Amygdala (tissue), 56 donors: ENCODE measurements at places on chromosomes 5 and 9.

GRCh38 chr5:77312413-77312812 lies 101.9 kb downstream of the PDE8B start:
- no peak for DNase-seq

DNA sequence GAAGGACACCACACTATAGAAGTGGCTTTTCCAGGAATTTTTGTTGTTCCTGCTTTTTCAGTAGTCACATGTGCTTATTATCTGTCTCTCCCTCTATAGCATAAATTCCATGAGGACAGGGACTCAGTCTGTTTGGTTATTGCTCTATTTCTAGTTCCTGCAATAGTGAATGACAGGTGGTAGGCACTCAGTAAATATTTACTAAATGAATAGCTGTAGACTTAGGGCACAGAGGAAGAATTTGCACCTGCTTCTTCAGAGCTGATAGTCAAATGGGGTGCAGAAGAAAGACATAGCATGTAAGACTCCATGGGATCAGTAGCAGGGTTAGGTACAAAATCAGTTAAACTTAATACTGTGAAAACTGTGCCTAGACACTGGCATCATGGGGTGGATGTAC lies 580.2 kb downstream of the CCDC171 start:
- DNase-seq = no peak

GRCh38 chr5:68411161-68411560 lies 195.6 kb downstream of the PIK3R1 start:
- DNase-seq = no peak

DNA sequence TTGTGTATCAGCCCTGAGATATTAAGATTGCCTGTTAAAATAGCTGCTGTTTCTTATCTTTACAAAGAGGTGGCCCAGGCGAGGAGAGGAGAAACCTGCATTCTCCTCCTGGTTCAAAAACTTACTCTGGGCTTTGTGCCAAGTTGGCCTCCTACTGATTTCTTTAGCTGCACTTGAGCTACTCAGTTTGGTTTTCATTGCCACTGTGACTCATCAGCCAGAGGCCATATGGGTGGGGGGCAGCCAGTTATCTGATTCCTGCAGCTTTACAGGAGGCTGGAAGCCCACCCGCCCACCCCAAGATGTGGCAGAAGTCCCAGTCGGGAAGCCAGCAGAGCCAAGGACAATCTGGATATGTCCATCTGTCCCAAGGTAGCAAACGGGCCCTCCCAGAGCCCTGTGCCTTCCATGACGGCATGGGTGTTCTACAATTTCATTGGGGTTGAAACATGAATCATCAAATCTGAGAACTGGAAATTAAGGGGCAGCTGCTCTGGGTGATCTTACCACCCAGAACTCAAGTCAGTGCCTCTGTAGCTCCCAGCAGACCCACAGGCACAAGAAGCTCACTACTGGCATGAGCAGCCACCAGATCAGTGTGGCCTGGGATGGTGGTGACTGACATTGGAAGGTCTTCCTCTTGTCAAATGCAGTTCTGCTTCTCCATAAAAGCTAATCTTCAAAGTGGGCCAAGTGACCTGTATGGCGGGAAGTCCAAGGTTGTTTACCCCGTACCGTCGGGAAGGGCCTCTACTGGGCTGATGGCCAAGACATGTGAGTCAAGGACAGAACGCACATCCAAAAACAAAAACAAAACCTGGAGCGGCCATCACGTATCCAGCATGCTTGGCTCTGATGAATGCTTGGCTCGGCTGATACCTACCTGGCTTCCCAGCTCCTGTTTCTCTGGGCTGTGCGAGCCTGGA lies 15.6 kb downstream of the FCN2 start:
- no peak for DNase-seq

GRCh38 chr5:154271936-154272514 lies 81.5 kb downstream of the GALNT10 start:
- DNase-seq = no peak

DNA sequence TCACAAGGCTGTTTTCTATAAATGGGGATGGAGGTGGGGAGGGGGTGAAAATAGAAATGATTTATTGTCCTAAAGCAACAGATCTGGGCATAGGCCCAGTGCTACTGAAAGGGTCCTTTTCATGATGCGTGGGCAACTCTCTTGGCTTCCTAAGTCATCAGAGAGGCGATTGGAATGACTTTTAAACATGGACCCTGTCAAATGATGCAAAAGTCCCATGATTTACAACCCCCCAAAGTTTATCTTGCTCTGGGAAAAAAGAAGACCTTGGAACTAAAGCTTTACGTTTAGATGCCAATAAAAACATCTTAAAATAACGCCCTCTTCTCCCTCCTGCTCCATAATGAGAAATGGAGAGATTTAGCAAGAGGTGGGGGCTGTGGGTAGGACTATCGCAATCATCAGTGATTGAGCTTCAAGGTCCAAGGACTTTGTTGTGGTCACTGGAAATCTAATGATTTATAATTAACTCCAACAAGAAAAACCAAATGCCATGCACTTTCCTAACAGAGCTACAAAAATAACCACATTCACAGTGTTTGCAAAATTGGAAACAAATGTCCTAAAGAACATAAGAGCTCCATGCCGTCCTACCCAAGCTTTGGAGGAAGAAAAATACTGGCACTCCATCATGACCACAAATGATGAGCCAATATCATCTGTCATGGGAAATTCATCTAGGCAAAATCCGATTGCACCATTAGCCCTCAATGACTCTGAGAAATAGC lies 167.5 kb upstream of the CLINT1 start:
- peak; percentile 26 for DNase-seq

GRCh38 chr5:169606279-169606678 lies 22.7 kb downstream of the SPDL1 start:
- no peak for DNase-seq

GRCh38 chr9:109451311-109452025 lies 46.6 kb downstream of the PTPN3 start:
- DNase-seq = no peak

GRCh38 chr5:97418462-97418861 lies 235.4 kb upstream of the RIOK2 start:
- DNase-seq = no peak

DNA sequence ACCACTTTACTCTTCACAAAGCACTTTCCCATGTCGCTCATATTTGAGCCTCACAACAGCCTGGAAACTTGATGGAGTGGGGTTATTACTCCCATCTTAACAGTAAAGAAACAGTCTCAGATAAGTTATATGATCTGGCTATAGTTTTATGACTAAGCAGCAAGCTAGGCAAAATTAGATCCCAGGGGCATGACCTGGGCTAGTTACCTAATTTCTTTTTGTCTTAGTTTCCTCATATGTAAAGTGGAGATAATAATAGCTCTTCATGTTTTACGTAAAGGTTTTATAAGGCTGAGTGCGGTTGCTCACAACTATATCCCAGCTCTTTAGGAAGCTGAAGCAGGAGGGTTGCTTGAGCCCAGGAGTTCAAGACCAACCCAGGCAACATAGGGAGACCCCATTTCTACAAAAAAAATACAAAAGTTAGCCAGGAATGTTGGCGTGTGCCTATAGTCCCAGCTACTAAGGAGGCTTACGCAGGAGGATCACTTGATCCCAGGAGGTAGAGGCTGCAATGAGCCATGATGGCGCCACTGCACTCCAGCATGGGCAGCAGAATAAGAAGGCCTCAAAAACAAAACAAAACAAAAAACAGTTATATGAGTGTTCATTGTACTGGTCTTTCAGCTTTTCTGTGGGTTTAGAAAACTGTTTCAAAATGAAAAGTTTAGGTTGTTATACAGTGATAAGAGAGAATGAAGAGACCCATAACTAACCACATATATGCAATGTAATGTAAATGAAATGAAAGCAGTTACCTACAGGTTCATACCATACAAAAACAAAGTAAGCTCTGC lies 6.5 kb upstream of the PLIN2 start:
- no peak for DNase-seq

DNA sequence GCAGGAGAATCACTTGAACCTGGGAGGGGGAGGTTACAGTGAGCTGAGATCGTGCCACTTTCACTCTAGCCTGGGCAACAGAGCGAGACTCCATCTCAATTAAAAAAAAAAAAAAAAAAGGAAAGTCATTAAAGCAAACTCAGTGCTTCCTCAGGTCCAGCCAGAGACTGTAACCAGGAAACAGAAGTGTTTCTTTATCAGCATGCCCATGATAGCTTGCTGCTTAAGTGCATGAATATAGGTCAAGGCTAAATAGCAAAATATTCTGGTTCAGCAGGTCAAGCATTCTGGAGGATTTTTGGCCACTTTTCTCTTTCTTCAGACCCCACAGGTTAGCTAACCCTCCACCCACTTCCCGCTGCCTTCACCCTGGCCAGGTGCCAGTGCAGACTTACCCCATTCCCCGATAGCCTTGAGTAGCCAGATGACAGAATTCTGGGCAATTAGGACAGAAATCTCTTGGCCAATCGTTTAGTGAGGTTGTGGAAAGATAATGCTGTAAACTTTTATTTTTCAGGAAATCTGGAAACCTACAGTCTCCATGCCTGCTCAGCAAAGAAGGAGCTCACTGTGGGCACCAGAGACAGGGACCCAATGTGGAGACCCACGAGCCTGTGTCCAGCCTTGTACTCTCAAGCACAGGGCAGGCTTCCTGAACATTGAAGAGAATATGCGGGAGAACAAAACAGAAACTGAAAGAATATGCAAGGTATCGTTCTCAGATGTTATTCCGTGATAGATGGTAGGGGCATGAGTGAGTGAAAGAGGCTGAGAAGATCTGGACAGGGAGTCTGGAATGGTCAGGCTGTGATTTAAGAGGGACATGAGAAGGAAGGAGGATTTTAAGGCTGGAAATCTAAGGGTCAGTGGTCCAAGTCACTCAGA lies 4.2 kb upstream of the UGT3A2 start:
- no peak for DNase-seq

DNA sequence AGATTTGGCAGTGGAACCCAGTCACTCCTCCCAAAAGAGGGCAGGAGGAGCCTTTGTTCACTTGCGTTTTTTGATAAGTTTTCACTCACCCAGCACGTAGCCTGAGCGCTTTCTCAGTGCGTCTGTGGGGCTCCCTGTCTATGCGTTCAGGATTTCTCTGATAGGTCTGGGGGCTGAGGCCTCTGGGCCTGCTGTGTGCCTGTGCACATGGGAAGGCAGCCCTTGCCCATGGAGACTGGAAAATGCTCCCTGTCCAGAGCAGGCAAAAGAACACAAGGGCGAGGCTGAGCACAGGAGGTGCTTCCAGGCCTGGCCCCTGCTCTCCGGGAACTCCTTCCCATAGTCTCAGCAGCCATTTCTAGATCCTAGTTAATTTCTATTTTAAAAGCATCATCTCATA lies 249.9 kb downstream of the FSTL4 start:
- DNase-seq = no peak

DNA sequence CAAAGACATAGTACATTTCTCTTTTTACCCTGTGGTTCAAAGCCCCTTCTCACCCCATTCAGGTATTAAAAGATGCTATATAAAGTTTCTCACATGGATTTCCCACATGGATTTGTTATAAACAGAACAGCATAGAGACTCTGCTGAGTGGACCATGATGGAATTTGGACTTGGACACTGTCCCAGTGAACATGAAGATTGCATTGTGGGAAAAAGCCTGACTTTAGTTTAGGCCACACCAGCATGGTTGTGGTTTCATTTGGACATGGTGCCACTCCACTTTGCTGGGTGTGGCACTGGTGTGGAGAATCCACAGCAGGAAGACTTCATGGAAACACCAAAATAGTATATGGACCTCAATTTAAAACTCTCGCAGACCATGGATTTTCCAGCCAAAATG lies 124.6 kb downstream of the ARHGAP26 start:
- DNase-seq = no peak

GRCh38 chr5:169273881-169274280 lies 27.1 kb downstream of the SLIT3 start:
- DNase-seq = no peak

GRCh38 chr5:56459394-56460194 lies 226.5 kb upstream of the ANKRD55 start:
- no peak for DNase-seq

DNA sequence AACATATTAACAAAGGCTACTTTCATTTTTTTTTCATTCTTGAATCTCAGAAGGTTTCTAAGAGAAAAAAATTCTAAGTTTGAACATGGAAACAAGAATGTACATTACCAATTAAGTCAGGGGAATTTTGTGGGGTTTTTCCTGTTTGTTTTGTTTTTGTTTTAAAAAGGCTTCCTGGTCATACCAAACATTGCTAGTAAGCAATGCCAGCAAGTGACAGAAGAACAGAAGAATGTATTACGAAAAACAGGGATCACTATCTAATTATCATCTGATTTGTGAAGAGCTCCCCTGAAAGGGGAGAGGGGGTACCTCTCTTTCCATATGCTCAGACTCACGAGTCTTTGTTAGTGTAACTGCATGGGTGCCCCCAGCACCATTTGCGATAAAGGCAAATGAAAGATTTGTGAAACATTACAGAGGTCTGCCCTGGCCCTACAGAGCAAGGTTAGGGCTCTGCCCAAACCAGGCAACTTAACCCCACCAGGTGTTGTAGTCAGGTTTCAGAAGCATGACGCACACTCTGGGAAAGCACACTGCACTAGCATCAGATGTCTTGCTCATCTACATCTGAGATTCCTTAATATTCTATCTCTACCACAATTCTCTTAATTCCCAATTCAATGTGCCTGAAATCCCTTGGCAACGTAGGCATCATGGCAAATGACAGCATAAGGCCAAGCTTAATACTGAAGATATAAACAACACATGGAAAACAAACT lies 268.2 kb downstream of the MLLT3 start:
- no peak for DNase-seq

DNA sequence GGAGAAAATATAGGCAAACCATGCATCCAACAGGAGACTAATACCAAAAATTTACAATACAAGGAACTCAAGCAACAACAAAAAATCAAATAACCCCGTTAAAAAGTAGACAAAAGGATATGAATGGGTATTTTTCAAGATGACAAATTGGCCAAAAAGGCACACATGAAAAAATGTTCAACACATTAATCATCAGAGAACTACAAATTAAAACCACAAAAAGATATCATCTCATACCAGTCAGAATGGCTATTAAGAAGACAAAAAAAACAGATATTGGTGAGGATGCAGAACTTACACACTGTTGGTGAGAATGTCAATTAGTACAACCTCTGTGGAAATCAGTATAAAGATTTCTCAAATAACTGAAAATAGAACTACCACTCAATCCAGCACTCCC lies 35.0 kb downstream of the TEX10 start:
- DNase-seq = no peak

DNA sequence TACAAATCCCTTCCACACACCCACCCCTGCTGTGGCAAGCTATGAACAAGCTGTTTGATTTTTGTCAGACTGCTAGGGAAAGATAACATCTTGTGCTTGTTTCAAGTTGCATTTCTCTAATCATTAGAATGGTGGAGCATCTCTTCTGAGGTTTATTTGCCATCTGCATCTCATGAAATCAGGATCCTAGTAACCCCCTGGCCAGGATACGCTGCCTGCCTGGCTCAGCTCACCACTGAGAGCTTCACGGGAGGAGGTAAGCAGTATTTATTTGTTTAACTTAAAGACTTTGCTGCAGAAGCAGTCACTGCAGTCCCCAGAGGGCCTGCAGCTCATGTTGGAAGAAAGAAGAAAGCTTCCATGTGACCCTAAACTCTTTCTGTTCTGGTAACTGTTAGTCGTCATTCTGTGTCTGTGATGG lies 83.3 kb upstream of the CXCL14 start:
- DNase-seq = no peak

GRCh38 chr5:73908395-73908794 lies 282.4 kb downstream of the ARHGEF28 start:
- DNase-seq = no peak
